ENCODE measurements at places on chromosomes 4 and X.

GRCh38 chrX:34956916-34957315, 14.3 kb downstream of the FAM47B start:
- DNase-seq, result no peak

GRCh38 chr4:88720451-88721428, 23.1 kb upstream of the NAP1L5 start:
- DNase-seq, result no peak

DNA sequence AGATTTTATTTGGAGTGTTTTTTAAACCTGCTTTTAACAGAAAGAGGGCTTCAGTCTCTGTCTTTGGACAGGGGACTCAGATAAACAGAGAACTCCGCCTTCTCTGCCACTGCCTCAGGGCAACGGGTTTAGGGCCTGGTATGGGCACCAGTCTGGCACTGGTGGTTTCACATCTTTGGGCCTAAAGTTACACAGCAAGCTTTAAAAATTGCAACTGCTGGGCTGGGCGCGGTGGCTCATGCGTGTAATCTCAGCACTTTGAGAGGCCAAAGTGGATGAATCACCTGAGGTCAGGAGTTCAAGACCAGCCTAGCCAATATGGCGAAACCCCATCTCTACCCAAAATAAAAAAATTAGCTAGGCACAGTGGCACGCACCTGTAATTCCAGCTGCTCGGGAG, 10.3 kb upstream of the NAT8L start:
- no peak for DNase-seq

GRCh38 chr4:179595671-179596410, 2153.6 kb upstream of the AGA start:
- DNase-seq, result no peak

GRCh38 chr4:88283661-88284438, 511 bp downstream of the PPM1K start:
- peak; percentile 29 for DNase-seq

GRCh38 chrX:51802917-51803688, 59.9 kb downstream of the GSPT2 start:
- DNase-seq, result peak; percentile 15

GRCh38 chr4:42483426-42484379, 86.4 kb downstream of the SHISA3 start:
- DNase-seq, result no peak

DNA sequence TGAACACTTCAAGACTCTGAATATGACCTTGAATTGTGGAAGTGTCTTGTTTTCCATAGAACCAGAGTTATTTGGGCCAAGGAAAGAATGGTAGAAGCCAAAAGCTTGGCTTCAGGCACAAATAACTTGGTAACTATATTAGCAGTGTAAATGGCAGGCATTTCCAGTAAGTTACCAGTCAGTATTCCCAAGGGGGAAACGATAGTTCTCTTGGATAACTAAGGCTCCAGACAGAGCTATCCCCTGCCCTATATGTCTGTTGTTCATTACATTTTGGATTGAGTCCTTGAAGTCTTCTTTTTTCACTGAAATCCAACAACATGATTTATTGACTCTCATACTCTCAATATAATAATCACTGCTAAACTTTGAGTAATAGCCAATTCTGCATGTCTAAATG, 364.1 kb downstream of the MAGEB5 start:
- no peak for DNase-seq

- no peak for DNase-seq
Observed at GRCh38 chr4:66736606-66737005, 808.7 kb downstream of the CENPC start.

- DNase-seq, result no peak
Observed at GRCh38 chr4:77650787-77651186, 45.2 kb downstream of the CXCL13 start.

GRCh38 chrX:3589474-3589873, 124.0 kb downstream of the PRKX start:
- DNase-seq, result no peak

DNA sequence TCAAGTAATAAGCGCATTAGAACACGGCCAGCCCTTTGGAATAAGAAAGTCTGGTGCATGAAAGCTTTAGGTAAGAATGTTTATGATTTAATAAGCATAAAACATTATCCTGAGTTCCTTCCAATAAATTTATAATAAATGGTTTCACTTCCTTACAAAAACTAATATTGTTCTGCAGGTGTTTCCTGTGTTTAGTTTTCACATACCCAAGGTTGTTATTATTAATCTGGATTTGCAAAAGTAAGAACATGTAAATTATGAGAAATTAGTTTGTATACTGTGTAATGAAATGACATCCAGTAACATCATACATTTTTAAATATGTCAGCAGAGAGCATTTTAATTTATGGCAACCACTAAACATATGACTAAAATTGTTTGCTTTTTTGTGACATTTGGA, 72.1 kb downstream of the BANK1 start:
- no peak for DNase-seq

- DNase-seq, result no peak
Observed at GRCh38 chr4:125714845-125715244, 400.1 kb downstream of the FAT4 start.

GRCh38 chr4:68378226-68378625, 28.3 kb upstream of the YTHDC1 start:
- DNase-seq, result no peak

DNA sequence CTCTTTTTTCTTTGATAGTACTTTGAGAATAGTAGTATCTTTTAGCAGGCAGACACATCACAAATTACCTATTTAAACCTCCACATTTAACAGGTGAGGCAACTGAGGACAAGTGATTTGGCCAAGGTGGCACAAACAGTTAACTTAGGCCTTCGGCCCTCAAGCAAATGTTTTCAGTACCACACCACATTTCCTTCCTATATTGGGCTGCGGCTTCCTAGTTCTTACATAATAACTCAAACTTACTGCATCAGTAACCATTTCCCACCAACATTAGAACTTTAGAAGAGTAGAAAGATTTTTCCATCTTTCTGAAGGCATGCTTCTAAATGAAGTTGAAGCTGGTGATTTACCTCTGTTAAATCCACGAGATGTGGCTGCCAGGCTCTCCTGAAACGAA, 63.2 kb upstream of the SLC4A4 start:
- DNase-seq, result no peak

DNA sequence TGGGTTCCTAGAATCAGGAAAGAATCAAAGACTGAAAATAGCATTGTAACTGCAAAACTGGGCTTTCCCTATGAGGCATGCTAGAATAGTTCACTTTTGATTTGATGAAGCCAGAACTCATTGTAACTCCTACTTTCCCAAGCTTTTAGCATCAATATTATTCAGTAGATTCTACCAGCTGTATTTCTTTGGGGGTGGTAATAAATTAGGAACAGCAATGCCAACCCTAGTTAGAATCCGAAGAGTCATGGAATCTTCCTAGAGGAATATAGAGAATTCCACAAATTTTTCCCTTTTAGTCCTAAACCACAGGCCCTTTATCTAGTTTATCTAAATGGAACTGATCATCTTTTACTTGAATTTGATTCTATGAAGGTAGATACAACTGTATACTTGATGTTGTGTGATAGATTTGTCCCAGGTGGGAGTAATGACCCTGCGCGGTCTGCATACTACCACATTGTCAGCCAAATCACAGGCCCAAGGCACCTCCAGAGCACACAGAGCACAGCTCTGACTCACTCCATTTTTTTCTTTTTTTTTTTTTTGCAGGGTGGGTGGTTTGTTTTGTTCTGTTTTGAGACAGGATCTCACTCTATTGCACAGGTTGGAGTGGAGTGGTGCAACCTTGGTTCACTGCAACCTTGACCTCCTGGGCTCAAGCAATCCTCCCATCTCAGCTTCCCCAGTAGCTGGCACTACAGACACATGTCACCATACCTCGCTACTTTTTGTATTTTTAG, 66.6 kb downstream of the EDNRA start:
- no peak for DNase-seq

DNA sequence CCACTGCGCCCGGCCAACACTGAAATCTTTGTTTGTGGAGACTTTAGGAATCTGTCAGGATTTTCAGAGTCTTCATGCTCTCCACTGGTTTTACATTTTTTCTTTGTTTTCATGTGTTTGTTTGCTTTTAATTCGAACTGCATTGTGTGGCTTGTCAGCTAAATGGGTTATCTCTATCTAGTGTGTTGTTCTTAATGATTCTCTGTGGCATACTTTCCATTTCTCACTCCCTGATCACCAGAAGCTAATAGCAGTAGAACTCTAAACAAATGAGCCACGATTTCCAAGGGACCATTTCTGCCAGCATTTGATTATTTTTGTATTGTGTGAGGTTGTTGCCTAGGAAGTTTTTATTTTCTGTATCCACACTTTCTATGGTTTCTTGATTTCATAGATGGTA, 352.4 kb downstream of the CAMK2D start:
- DNase-seq, result no peak

DNA sequence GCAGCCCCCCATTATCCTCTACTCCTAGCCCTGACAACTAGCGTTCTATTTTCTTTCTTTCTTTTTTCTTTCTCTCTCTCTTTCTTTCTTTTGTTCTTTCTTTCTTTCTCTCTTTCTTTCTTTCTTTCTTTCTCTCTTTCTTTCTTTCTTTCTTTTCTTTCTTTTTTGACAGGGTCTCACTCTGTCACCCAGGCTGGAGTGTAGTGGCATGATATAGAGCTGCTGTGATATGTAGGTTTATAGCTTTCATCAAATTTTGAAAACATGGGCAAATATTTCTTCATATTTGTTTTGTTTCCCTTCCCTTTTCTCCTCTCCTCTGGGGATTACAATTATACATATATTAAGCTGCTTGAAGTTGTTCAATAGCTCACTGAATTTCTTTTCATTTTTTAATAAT, 39.1 kb upstream of the LONRF3 start:
- DNase-seq, result no peak

GRCh38 chr4:105837037-105837436, 58.2 kb upstream of the NPNT start:
- DNase-seq, result no peak

GRCh38 chrX:63430026-63430425, 78.9 kb upstream of the SPIN4 start:
- DNase-seq, result no peak

- no peak for DNase-seq
Observed at GRCh38 chrX:15245896-15246295, 24.0 kb downstream of the ASB9 start.

DNA sequence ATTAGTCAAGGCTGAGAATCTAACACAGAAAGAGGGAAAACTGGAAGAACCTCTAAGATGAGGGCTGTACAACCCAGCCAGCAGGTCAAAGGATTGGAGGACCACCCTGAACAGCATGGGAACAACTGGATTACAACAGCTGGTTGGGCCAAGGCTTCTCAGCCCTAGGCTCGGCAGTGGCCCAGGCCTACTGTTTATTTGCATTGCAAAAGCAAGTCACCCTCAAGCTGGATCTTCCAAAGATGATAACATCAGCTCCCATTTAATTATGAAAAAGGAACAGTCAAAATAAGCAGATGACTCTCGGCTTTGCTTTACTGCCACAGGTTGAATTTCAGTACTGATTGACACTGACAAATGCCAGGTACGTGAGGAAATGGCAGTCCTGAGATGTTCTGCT, 61.8 kb downstream of the GPC3 start:
- no peak for DNase-seq

GRCh38 chr4:107035819-107036583, at the start of gene DKK2:
DKK2 (minus strand) TSS chr4:107036313; CDS start chr4:107035591, 722 bp downstream.
- DNase-seq, result no peak

GRCh38 chr4:64899563-64899962, 490.3 kb upstream of the TECRL start:
- no peak for DNase-seq

GRCh38 chrX:108271397-108271787, 166.8 kb downstream of the COL4A6 start:
- DNase-seq, result no peak

GRCh38 chrX:42229533-42229932, 306.2 kb upstream of the CASK start:
- DNase-seq, result no peak

GRCh38 chr4:152998861-152999260, 62.7 kb downstream of the FHDC1 start:
- no peak for DNase-seq

GRCh38 chr4:89253935-89254334, 53.7 kb downstream of the GPRIN3 start:
- DNase-seq, result no peak

DNA sequence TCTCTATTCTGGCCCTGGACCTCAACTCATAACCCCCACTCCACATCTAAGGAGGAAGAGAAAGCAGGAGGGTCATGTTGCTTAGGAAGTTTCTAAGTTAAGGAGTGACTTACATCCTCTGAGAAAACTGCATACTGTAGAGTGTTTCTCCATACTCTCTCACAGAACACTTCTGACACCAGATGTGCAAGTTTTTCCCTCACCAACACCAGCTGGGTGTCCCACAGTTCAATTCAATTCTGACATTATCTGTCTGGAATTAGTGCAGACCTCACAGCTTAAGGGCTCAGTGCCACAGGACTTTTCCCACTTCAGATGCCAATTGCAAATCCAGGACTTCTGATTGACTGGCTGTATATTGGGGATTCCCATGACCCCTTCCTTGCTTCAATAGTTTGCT, 89.0 kb upstream of the SFRP2 start:
- no peak for DNase-seq

GRCh38 chr4:73732759-73733431, 7.5 kb upstream of the CXCL8 start:
- no peak for DNase-seq

DNA sequence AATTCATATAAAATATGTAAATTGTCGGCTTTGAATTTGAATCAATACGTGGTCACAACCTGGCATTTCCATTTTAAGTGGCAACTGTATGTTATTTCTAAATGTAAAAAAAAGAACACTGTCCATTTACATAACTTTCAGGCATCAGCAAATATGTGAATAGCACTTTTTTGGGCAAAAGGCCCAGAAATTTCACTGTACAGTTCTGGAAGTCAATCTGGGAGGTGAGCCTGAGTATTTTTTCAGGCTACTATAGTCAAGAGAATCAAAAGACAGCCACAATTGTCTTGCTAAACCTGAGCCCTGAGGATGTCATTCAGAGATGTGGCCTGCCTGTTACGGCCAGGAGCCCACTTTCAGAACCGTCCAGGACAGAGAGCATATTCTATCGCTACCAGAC, 543.9 kb upstream of the MAGEB2 start:
- no peak for DNase-seq

GRCh38 chrX:126836186-126836585, 16.7 kb downstream of the PRR32 start:
- DNase-seq, result no peak

GRCh38 chr4:8167815-8168214, 9.2 kb upstream of the ABLIM2 start:
- DNase-seq, result no peak

All from stimulated activated CD4-positive, alpha-beta T cell treated with anti-CD3 and anti-CD28 coated beads, TNF-alpha, amount 100 ng/mL, for 4 hours (primary cell).